ENCODE measurements at places on chromosomes 12 and 14. TPM values are rescaled to one million over a fixed set of nuclear protein-coding genes. Genes with fewer than 3 reads are reported as not detected.

The MBD6 gene
- total RNA-seq = 37.5 TPM

The NUAK1 gene
- total RNA-seq = 2.3 TPM

The CPNE6 gene
- total RNA-seq = 0.98 TPM

GRCh38 chr14:37869633-37870032 lies 274.2 kb downstream of the TTC6 start:
- ATAC-seq = no peak

The PMCH gene
- not detected for total RNA-seq

The CDK17 gene
- total RNA-seq = 61.1 TPM

The ARF6 gene
- 11.6 TPM for total RNA-seq

DNA sequence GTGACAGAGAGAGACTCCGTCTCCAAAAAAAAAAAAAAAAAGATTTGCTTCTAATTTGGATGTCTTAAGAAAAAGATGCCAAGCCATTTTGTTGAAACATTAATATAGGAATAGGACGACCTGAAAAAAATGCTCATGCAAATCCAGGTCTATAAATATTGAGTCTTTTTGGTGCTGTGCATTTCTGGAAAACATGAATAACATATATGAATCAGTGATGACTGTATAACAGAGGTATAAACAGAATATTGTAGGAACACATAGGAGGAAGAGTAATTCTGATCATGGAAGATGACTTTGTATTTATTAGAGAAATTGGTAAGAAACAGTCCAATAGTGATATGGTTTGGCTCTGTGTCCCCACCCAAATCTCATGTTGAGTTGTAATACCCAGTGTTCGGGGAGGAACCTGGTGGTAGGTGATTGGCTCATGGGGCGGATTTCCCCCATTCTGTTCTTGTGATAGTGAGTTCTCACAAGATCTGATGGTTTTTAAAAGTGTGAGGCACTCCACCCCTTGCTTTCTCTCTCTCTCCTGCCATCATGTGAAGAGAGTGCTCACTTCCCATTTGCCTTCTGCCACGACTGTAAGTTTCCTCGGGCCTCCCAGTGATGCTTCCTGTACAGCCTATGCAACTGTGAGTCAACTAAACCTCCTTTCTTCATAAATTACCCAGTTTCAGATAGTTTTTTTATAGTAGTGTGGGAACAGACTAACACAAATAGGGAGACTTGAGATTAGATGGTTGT lies 3.0 kb upstream of the SRSF5 start:
- ATAC-seq = no peak

DNA sequence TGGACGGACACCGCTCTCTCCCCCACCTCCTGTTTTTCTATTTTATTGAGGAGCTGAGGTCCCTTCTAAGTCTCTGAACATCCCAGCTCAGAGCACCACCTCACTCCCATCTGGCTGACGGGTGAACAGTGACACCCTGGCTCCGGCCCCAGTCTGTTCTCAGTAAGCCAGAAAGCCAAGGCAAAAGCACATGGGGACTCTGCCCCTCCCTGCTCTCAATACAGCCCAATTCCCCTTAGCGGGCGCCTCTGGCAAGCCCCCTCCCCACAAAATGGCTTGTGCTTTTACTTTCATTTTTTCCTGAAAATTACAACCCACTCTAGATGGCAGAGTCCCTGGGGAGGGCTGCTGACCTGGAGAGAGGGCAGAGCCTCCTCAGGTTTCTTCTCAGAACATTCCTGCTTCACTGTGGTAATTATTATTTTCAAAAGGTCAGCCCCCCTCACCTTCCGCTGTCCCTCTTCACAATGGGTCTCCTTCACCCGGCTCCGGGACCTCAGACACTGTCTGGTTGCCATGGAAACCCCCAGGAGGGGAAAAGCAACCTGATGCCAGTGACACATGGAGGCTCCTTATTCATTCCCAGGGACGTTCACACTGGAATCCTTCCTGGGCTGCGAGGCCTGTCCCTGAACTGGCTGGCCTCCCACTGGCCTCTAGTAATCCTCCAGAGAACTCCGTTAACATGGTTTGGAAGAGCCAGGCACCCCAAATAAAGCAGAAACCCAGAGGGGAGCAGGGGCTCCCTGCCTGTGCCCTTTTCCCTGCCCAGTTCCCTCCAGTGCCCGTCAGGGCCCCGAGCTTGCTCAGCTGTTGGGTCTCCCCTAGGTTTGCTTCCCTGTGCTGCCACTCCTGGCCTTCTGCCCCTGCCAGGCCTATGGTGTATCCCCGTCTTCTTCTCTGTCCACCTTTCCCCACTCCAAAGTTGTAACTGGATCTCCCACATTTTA lies 15.9 kb downstream of the COL2A1 start:
- ATAC-seq = peak; percentile 74

Data from motor neuron (in vitro differentiated cells).